ENCODE measurements at places on chromosomes 12 and 14.

- DNase-seq, result no peak
These were observed 27.7 kb upstream of the PEX5 start for GRCh38 chr12:7161811-7162210.

DNA sequence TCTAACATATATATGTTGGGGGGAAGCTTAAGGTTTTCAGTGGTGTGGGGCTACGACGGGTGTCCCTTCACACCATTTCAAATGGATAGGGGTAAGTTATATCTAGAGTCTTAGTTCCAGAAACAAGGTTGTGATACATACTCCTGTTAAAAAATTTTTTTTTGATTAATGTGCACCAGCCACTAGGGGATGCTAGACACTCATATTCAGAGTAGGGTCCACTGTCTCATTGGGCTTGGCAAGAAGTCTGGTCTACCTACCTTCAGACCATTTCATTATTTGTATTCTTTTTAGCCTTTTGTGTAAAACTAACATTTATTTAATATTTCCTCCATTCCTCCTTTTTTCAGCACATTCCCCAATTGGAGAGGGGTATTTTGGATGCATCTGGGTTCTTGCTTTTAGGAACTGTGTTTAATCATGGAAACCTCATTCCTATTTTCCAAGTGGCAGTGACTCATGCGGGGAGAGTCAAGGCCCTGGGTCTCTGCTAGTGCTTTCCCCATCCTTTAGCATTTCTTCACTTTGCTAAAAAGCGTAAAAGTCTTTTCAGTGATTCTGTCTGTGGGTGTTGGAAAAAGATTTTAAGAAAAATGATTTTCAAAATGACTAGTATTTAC is 33.4 kb downstream of the ANO4 start:
- DNase-seq, result peak; percentile 44

DNA sequence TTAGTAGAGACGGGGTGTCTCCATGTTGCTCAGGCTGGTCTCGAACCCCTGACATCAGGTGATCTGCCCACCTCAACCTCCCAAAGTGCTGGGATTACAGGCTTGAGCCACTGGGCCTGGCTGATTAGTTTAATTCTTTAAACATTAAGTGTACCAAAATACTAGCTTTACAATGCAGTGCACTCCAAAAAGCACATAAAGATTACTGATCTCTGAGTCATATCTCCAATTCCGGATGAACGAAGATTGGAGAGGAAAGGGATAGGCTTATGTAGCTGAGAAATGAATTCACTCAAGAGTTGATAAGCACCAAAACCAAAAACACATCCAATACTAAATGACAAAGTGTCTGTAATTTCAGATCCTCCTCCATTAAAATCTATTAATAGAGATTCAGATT is 15.1 kb downstream of the NAV3 start:
- DNase-seq, result no peak

- DNase-seq, result no peak
These were observed 1.2 kb downstream of the SLC2A13 start for GRCh38 chr12:40104461-40105264.

DNA sequence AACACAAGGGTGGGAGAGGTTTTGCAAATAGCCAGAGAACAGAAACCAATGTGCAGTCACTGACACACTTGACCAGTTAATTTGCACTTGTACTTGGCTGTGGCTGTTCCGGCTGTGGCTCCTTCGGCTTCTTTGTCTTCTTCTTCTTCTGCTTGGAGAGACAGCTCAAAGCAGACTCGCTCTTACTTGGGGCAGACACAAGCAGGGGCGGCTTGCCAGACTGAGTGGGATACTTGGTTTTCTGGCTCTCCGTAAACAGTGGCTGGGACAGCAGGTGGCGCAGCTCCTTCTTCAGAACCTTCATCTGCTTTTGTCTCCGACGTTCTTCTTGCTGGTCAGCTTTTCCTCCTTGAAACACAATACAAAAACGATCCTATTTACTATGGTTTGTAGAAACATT is 25.0 kb downstream of the OTUB2 start:
- no peak for DNase-seq

- DNase-seq, result peak; percentile 74
These were observed 213.5 kb upstream of the KRR1 start for GRCh38 chr12:75724928-75725312.

DNA sequence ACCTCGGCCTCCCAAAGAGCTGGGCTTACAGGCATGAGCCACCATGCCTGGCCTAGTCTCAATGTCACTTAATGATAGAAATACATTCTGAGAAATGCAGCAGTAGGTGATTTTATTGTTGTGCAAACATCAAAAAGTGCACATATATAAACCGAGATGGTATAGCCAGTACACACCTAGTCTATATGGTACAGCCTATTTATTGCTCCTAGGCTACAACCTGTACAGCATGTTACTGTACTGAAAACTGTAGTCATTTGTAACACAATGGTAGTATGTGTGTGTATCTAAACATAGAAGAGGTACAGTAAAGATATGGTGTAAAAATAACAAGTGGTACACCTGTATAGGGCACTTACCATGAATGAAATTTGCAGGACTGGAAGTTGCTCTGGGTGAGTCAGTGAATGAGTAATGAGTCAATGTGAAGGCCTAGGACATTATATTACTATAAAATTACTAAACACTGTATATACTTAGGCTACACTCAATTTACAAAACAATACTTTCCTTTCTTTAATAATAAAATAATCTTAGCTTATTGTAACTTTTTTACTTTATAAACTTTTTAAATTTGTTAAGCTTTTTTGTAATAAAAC is 166.7 kb upstream of the SYT1 start:
- no peak for DNase-seq

DNA sequence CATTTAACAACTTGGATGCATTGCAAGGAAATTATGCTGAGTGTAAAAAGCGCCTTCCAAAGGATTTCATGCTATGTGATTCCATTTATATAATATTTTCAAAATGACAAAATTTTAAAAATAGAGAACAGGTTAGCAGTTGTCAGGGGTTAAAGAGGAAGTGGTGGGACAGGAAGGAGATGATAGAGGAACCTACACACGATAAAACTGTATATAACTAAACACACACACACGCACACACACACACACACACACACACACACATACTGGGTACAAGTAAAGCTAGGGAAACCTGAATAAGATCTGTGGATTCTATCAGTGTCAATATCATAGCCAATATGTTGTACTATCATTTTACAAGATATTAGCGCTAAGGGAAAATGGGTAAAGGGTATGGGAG is 17.2 kb downstream of the TTC9 start:
- DNase-seq, result no peak

GRCh38 chr12:75389061-75389460 is 1.8 kb upstream of the GLIPR1L2 start:
- DNase-seq, result peak; percentile 68

DNA sequence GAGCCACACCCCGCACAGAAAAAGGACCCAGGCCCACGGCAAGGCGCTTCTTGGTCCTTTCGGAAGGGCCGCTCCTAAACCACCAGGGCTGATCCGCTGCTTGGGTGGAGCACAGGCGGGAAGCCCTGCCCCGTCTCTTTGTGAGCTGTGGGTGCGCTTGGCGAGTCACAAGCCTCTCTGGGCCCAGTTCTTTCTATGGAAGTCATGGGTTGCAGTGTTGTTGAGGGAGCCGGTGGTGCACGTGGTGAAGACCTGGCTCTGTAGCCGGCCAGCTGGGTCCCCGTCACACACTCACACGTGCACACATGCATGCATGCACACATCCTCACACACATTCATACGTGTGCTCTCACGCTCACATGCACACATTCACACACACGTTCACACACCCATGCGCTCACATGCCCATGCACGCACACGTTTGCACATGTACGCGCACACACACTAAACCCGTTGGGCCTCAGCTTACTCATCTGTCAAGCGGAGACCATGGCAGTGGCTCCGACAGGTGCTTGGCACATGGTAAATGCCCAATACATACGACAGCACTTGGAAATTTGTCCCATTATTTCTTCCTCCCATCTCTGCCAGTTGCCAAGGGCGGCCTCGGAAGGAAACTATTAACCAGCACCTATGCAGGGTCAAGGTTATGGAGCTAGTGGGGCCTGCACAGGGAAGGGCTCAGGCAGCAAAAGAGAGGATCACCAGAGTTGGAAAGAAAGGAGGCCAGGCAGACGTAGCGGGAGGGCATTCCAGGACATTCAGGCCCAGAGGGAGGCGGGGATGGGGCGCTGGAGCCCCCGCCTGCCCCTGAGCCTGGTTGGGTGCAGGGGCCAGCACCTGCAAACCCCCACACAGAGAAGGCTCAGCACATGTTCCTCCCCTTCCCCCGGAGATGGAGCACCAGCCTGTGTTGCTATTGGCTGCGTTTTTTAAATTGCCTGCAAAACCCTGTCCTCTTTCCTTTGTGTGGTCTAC is 96.9 kb downstream of the SETD3 start:
- no peak for DNase-seq

DNA sequence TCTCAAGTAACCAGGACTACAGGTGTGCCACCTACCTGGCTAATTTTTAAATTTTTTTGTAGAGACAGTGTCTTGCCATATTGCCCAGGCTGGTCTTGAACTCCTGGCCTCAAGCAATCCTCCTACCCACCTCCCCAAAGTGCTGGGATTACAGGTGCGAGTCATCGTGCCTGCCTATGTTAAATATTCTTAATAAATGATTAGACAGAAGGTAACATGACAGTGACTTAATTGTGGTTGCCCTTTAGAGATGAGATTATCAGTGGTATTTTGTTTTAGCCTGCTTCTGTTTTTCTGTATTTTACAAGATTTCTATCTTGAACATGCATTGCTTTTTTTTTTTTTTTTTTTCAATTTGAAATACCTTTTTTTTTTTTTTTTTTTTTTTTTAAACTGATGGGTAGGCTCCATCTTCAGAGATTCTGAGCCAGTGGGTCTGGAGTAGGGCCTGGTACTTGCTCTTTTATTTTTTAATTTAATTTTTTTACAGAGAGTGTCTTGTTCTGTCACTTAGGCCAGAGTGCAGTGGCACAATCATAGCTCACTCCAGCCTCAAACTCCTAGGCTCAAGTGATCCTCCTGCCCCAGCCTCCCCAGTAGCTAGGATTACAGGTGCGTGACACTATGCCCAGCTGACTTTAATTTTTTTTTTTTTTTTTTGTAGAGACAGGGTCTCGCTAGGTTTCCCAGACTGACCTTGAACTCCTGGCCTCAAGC is 88.4 kb downstream of the BORCS5 start:
- no peak for DNase-seq
